ENCODE measurements at places on chromosomes 5 and 9.
A peak's percentile ranks its signal among the peaks of the same experiment; 100 is the strongest.

- DNase-seq = no peak
These were observed 80.8 kb downstream of the ARRDC3 start for GRCh38 chr5:91302305-91302704.

DNA sequence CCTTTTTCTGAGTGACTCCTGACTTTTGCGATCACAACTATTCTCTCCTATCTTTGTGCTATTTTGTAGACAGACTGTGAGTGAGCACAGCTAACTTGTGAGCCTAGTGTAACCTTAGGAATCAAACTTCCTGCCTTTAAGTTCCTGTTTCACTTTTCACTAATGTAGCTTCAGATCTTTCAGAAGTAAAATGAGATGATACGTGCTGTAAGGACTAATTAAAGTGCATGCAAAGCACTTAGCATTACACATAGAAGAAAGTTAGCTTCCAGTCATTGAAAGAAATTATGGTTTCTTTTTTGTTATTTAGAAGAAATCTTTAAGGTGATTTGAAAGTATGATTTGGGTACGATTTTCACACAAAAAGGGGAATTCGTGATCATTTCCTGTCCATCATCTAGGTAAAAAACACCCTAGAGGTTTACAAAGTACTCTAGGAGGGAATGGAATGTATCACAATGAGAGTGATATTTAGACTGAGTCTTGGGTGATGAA is 122.7 kb downstream of the ST8SIA4 start:
- DNase-seq = no peak

DNA sequence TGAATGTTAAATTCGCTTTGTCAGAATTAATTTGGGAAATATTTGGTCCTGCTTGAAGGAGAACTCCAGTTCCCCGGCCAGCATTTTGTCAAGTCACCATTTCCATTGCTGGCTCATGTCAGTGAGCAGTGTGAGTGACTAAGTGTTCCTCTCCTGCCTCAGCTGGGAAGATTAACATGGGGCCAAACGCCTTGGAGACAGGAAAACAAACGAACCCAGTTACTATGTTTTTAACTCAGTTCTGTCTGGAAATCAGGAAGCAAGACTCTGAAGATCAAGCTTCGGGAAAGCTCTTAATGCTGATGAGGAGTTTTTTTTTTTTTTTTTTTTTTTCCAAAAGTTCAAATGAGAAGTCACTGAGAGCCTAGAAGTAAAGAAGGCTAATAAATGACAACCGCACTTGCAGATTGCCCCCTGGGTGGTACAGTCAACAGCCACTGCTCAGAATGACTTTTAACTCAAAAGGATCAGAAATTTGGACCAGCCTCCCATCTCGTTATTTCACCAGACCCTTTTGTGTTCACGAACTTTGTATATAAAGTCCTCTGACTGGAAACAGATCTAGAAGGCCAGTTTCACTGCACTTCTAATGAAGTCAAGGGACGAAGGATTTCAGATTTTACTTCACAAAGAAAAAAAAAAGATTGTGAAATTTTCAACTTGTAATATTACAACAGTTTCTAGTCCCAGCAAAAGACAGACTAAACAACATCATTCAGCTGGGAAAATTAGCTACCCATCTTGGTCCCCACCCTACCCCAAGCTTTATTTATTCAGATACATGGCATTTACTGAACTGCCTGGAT is 121.3 kb downstream of the LHFPL2 start:
- DNase-seq = peak; percentile 96

GRCh38 chr5:96024683-96025475 is 63.2 kb upstream of the ELL2 start:
- DNase-seq = no peak

- no peak for DNase-seq
These were observed 588 bp upstream of the ZBED3 start for GRCh38 chr5:77087484-77088261.

GRCh38 chr9:77616191-77616590 is 31.9 kb downstream of the GNA14 start:
- peak; percentile 10 for DNase-seq

GRCh38 chr5:11709021-11709420 is 195.2 kb downstream of the CTNND2 start:
- DNase-seq = no peak

DNA sequence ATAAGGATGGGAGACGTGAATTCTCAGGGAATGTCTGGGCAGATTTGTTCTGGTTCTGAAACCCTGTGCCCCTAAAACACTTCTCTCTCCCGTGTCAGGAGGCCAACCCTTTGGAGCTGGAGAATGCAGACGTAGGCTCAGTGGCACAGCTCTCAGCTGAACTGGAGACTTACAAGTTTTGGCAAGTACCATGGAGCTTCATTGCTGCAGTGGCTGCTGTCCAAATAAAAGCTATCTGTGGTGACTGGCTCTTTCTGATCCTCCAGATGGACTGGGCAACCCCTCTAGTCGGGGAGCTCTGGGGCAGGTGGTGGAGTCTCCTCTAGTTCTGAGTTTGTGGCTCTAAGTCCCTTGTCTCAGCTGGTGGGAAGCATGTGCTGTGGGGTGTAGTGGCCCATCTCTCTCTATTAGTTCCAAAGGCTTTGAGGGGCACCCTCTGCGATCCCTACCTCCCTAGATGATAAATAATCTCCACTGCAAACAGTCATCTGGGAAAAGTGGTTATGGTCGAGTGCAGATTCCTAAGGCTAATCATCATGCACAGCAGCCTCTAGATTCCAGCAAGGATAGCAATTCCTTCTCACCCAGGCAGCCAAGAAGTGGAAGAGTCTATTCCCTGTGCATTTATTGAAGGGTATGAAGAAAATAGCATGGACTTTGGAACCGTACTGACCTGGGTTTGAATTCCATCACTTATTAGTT is 204.2 kb upstream of the KLF4 start:
- DNase-seq = peak; percentile 74

GRCh38 chr5:170751631-170752030 is 31.9 kb upstream of the GABRP start:
- DNase-seq = no peak

DNA sequence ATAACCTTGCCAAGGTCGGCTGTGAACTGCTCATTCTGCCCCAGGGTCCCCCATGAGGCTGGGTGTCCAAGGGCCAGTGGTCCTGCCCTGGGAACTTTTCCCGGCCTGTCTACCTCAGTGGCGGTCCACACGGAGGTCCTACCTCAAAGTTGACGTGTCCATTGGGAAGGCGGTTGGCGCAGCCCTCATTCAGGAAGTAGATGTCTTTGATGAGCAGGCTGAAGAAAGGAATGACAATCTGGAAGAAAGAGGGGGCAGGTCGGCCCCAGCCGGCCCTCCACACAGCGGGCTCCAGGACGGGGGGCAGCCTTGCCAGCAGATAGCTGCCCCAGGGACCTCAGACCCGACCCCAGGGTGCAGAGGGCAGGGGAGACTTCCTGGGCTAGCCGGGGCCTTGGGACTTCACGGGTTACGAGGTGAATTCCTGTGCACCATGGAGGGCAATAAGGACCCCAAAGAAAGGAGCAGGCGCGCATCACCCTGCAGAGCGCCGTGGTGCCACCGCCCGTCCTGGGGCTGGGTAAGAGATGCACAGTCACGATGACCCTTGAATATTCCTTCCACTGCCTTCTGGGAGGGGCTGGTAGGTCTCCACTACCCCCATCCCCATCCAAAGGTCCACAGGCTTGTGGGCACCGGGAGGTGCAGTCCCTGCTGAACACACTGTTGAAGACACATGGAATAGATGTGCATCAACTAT is 42.9 kb upstream of the RNF130 start:
- no peak for DNase-seq

- no peak for DNase-seq
These were observed 112.0 kb downstream of the OLFM1 start for GRCh38 chr9:135199489-135199888.

- DNase-seq = no peak
These were observed 7.0 kb downstream of the ADGRD2 start for GRCh38 chr9:124457079-124457886.

DNA sequence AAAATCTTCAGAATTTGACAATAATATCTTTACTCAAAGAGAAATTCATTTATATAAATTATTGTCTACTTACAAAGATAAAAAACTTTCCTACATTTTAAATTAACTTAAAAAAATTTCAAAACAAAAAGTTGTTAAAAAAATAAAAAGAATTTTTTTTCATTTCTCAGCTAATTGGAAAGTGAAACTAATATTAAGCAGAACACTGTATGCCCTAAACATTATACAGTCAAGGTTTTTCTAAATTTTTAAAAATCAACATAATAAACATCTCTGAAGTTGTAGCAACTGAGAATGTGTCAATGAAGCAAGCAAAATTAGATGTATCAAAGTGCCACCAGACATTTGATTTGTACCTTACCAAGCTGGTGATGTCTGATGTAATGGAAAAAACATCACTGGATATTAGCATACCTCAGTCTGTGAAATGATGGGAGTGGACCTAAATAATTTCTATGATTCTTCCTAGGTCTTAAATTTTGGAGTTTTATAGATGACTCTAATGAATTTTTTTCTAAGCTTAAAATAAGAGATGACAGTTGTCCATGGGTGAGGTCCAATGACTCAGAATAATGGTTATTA is 290.1 kb downstream of the ADAMTS6 start:
- no peak for DNase-seq

GRCh38 chr5:75108515-75108914 is 56.2 kb upstream of the GCNT4 start:
- no peak for DNase-seq

DNA sequence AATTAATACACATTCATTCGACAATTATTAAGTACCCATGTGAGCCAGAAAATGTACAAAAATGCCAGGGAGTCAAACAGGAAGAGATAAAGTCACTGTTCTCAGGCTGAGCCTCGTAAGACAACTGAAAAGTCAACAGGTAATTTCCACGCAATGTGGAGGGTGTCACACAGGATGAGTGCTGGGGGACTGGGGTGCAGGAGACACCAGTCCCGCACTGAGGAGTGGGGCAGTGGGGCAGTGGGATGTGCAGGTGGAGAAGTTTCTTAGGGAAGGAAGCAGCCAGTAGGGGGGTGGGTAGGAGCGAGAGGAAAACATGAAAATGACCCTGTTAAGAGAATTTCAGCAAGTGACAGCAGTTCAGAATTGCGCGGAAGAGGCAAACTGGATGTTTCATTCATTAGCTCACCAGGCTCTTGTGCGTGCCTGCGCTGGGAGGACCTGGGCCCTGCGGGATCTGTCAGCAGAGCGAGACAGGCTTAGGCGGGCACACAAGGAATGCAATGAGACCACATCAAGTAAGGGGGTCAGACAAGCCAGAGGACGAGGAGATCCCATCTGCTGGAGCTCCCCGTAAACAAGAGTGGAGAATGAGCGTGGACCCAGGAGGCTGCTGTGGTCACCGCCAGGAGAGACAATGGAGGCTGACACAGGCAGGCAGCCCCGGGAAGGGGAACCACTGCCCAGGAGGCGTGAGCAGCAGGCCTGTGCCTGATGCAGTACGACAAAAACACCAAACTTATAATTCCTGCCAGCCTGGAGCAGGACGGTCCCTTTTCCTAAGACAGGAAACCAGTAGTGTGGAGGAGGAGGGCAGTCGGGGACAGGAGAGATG is 21.0 kb downstream of the CAMSAP1 start:
- no peak for DNase-seq

GRCh38 chr5:35741126-35741716 is 115.5 kb upstream of the IL7R start:
- DNase-seq = peak; percentile 79

DNA sequence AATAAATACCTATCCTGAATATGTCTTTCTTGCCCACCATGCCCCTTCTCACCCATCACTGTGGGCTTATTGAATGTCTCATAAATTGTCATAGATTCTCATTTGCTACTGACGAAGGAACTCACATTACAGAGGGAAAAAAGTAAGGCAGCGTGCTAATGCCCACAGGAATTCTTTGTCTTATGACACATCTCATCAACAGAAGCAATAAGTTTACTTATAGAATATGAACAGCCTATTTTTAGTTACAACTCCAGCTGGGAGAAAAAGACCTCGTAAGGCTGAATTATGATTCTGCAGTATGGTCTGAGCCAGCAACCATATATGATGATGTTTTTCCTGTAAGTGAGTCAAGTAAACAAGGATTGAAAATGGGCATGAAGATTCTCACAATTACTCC is 22.4 kb upstream of the ATG10 start:
- DNase-seq = no peak

- DNase-seq = no peak
These were observed 149.7 kb downstream of the ATP10B start for GRCh38 chr5:160702311-160702803.

DNA sequence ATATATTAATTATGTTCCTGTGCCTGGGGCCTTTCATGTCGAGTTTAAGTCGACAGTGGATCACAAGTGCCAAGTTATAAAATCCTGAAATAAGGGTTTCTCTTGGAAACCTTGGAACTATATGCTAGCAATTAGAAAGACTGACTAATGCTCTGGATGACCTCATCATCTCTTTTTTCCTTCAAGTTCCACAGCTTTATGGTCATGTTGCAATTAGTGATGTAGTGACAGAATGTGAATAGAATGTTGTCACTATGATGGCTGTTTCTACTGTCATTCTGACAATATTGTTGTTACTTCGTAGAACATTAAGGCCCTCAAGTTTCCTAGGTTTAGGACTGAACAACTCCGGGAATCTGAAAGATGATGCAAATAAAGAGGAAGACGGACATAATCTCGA is 368.0 kb upstream of the SEMA6A start:
- peak; percentile 8 for DNase-seq

- DNase-seq = peak; percentile 43
These were observed 82.7 kb upstream of the PANK3 start for GRCh38 chr5:168661593-168662485.

GRCh38 chr5:140367256-140368013 is 7.4 kb downstream of the SLC4A9 start:
- DNase-seq = no peak

GRCh38 chr5:89204756-89205155 is 321.8 kb upstream of the MEF2C start:
- DNase-seq = peak; percentile 28
